GM18507 (cell line): ENCODE measurements at places on chromosomes 5 and 9.

GRCh38 chr9:93059011-93059714 lies 662 bp downstream of the SUSD3 start:
- no peak for DNase-seq

DNA sequence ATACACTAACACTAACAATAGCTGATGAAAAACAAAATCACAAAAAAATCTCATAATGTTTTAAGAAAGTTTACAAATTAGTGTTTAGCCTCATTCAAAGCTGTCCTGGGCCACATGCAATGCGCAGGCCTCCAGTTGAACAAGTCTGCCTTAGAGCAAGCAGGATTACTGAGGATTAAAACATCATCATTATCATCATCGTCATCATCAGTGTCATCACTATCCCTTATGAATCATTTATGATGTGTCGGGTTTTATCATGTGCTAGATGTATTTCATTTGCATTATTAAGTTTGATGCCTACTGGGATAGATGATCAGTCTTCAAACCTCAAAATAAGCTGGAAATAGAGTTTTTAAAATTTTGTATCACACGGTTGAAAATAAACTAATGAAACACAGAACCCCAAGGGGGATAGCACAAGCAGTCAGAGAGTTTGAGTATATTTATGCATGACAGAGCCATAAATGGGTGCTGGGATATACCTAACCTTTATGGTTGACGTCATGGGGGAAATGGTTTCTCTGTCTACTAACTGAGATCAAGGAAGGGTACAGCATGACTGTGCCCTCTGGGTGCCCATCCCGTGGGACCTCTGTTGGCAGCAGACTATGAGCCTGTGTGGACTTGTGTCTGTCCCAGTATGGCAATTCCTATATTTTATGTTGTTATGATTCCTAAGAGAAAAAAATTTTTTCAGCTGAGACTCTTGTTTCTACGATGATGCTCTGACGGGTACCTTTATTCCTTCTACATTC lies 150.3 kb upstream of the ADRA1B start:
- DNase-seq: no peak

DNA sequence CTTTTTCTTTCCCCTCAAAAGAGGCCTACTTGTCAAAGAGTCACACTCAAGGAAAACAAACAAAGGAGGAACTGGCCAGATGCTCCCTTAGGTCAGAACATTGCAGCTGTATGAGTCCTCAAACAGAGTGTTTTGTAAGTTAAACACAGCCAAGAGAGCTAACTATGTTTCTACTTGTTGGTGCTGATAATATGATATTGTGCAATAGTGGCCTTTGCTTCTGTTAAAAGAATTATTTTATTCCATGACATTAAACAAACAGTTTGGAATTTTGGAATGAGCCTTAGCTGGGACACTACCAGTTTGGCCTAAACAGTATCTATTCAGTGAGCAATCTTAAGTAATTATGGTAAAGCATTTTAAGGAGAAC lies 56.0 kb upstream of the TPD52L3 start:
- no peak for DNase-seq

GRCh38 chr9:133886563-133887501 lies 105.3 kb downstream of the VAV2 start:
- DNase-seq: no peak

DNA sequence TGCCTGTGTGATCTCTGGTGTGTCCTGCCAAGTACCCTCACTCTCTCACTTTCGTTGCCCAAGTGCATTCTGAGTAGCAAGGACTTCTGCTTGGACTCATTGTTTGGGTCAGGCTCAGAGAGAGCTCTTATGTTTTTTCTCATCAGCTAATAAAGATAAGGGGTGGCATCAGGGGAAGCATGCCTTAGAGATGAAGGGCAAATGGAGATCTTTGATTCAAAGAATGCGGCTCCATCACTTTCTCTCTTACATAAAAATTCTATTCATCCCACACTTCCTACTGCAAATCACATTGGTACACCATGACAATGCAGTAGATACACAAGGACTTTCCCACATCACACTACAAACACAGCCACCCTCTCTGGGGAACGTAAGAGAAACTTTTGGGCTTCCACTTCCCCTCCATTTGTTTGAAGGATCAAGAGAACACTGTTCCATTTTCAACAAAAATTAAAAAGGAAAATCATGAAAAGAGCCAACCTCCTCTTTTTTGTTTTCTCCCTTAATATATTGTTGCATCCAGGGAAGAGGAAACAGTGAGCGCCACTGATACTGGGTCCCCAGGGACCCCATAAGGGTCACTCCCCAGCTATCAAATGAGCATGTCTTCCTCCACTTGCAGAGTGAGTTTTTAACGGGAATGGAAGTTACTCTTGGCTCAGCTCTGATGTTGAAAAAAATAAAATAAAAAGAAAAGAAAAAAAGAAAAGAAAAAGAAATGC lies 73.0 kb downstream of the ZNF366 start:
- DNase-seq: no peak

DNA sequence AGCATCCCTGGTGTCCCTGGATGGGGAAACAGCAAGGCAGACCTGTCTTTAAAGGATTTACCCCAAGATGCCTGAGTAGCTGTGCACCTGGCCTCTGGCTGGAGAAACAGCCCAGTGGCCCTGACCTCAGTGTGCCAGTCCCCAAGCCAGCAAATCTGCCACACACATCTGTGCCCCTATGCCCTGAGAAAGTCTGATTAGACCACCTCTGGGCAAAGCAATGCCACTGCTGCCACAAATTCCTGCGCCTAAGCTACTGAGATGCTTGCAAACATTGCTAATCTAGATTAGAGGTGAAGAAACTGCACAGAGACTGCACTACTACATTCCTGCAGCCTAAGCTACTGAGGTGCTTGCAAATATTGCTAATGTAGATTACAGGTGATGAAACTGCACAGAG lies 269.6 kb downstream of the CEMIP2 start:
- DNase-seq: no peak

GRCh38 chr5:155844542-155844941 lies 482.4 kb upstream of the SGCD start:
- DNase-seq: no peak

DNA sequence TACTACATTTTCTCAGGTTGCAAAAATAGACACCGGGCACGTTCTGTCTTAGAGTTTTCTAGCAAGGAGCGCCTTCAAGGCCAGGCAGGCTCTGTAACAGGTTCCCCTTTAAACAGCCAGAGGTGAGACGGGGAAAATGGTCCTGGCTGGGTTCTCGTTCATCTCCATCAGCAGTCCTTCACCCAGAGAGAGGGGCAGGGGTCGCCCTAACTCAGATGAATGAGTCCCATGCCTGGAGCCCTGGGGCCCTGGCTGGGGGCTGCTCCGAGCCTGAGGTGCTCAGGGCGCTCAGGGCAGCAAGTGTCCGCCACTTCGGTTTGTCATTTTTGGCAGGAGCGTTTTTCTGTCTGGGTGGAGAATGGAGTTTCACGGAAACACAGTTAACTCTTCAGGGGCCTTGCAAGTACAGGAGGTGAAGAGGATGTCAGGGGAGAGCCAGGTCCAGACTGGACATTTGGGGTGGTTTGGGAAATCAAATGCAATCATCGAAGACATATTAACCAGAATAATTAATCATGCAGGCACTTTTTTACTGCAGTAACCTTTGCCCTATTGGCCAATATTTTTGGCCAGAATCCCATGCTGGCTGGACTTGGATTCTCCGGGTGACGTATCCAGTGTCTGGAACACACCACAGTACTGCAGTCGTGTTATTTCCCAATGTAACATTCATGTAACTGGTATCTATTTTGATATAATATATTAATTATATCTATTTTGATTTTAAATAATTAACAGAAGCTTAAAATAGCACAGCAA lies 2.9 kb downstream of the NTNG2 start:
- no peak for DNase-seq

- DNase-seq: no peak
Observed at GRCh38 chr5:175531361-175531760, 53.0 kb downstream of the SFXN1 start.

GRCh38 chr9:27438522-27438921 lies 85.6 kb upstream of the IFNK start:
- no peak for DNase-seq

DNA sequence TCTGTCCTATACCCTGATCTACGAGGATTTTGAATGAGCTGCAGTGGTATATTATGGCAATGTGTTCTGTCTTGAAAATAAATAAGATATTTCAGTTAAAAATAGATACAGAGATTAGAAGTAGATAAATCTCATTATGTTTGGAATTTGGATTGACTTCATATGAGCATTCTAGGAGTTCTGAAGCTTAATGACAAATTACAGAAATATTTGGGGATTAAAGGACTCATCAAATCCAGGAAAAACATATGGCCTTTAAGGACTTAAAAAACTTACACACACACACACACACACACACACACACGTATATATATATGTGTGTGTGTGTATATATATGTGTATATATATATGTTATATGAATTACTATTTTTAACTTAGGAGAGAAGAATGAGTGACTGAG lies 446.9 kb upstream of the CD180 start:
- DNase-seq: no peak

- DNase-seq: no peak
Observed at GRCh38 chr5:88033191-88033590, 235.5 kb downstream of the TMEM161B start.

DNA sequence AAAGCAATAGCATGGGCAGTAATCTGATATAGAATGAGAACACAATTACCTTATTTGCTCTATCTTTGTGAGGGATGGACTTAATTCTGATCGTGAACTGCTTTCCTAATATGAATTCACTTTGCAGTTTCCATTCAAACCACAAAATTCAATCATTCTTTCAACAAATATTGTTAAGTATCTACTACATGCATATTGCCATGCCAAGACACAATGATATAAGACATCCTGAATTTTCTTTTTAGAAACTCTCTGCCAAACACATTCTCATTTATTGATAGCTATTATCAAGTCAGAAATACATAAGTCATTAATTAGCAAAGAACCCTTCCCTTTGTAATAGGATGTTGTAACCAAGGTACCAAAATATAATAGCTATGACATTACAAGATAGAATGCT lies 121.6 kb upstream of the TARS1 start:
- DNase-seq: no peak

DNA sequence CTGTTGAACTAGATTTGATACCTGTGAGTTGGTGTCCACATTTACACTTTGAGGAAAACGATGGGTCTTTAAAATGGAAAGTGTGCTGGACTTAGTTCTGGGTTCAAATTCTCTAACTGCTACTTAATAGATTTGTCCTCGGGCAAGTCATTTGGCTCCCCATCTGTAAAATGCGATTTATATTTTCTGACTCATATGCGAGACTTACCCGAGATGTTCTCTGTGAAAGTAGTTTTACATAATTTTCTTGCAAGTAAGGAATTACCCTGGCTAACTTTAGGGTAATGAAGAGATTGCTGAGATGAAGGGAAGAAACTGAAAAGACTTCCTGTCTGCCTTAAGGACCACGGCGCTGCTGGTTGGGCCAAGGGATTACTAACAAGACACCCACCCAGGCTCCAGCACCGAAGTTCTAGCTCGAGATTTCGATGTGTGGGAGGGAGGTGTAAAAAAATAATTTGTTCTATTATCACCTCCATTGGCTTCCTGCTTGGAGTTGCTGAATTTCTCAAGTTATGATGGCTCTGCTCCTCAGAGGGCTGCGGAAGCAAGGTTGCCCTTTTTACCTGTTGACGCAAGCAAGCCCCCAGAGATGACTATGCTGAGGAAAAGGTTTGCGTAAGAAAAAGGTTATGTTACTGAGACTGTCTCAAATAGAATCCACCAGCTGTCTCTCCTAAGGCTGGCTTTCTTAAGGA lies 24.1 kb downstream of the PCSK1 start:
- DNase-seq: no peak

DNA sequence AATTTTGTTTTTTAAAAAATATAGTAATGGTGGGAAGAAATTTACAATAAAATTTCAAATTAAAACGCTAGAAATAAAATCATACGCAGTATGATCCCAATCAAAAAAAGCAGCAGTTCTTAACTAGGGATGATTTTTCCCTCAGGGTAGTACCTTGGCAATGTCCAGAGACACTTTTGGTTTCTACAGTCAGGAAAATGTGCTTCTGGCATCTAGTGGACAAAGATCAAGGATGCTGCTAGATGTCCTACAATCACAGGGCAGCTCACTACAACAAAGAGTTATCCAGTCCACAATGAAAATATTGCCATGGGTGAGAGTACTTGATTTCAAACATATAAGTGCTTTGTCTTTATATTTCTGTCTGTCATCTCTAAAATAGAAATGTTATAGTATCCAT lies 400.2 kb upstream of the SGCD start:
- no peak for DNase-seq

GRCh38 chr9:36517131-36517530 lies 55.6 kb upstream of the MELK start:
- no peak for DNase-seq

DNA sequence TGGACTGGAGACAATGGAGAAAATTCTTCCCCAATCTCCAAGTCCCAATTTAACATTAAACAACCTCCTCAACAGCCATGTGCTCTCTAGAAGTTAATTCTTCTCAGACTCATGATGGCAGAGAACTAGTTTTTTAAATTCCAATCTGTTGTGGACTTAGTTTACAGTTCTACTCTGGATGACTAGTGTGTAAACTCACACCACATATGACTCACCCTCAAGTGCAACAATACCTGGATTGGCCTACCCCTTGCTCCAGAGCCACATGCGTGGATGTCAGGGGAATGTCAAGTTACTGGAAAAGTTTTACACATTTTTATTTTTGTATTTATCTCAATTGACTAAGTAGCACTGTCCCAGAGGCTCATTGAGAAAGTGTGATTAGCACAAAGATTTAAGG lies 136.0 kb upstream of the EFNA5 start:
- DNase-seq: no peak

GRCh38 chr5:155587458-155587857 lies 573.9 kb downstream of the KIF4B start:
- DNase-seq: no peak
